RCC 7860 (cell line): ENCODE measurements at places on chromosomes 7 and 10.

DNA sequence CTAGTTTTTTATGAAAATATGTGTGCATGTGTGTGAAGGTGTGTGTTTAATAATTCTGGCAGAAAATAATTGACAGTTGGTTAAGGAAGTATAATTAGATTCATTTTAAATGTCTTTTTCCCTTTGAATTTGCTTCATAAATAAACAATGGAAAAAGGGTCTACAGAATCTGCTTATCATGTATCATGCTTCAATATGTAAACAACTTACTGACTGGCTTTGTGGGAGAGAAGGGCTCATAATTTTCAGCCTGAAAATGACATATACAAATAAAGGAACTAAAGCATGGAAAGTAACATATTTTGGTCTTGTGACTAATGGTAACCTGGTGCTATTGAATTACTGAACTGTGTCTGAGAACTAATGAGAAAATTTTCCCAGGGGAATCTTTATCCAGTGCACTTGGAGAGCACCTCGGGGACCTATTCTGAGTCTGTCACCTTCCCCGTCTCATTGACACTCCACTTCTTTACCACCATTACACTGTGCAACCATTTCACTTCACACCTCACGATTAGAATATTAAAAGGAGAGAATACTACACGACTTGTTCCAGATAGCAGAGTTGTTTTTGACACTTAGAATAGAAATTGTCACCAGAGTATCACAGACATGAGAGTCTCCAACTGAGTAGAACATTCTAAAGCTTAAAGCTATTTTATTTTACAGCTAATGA, 298.6 kb downstream of the TFEC start:
- no peak for DNase-seq

- no peak for DNase-seq
Measured at GRCh38 chr7:20164425-20165145, 52.6 kb downstream of the MACC1 start.

DNA sequence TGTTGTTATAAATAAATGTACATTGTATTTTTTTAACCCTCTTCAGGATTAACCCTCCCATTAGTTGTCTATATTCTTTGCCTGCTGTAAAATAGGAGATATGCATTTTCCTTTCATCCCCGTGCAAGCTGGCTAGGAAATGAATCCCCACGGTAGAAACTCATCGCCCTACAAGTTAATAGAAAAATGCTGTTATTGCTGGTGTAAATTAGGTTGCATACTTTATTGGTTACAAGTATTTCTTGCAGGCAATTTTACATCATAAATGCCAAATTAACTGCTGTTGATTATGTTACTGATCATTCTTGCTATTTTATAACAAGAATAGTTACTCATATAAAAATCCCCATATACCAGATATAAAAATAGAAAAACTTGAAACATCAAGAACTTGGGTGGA, 454.2 kb upstream of the KLF6 start:
- no peak for DNase-seq

DNA sequence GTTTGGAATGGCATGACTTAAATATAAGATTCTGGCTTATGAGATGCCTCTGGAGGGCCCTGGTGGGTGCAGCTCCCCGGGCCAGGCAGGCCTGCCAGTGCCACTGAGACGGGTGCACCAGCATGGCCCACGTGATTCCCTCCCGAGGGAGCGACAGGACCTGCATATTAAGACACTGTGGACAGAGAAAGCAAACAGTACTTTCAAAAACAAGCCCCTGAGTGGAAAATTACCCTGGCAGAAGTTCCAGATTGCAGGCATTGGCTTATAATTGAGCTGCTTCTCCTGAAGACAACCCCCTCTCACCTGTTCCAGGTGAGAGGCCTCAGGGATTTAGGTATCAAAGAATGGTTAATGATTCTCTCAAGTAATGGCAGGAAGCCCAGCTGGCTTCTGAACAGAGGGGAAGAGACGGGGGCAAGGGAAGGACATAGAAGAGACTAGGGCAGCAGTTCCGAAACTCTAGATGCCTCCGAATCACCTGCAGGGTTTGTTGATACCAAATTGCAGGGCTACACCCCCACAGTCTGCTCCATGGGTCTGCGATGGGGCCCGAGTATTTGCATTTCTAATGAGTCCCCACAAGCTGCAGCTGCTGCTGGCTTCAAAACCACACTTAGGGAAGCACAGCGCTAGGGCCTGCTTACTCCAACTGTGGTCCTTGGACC, 66.0 kb upstream of the DOCK1 start:
- no peak for DNase-seq

GRCh38 chr7:45971661-45972175, 50.6 kb upstream of the IGFBP3 start:
- no peak for DNase-seq

DNA sequence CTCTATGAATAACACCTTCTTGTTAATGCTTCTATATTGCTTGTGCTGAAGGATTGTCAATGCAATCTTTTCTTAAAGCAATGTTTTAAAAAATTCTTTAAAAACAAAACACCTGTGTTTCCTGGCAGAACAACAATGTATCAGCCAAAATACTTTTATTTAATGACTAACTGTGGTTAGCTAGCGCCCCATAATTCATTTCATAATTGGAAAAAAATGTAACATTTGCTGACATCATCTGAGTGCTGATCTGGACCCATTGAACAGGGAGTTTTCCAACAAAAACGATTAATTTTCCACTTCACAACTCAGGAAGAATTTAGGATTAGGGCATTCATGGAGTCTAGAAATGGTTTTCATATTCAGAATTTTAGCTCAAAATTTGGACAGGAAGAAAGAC, 137.6 kb upstream of the CDK6 start:
- no peak for DNase-seq

GRCh38 chr7:6422926-6423632, 24.7 kb downstream of the DAGLB start:
- DNase-seq, result no peak
